ENCODE measurements at places on chromosomes 1 and 21.

DNA sequence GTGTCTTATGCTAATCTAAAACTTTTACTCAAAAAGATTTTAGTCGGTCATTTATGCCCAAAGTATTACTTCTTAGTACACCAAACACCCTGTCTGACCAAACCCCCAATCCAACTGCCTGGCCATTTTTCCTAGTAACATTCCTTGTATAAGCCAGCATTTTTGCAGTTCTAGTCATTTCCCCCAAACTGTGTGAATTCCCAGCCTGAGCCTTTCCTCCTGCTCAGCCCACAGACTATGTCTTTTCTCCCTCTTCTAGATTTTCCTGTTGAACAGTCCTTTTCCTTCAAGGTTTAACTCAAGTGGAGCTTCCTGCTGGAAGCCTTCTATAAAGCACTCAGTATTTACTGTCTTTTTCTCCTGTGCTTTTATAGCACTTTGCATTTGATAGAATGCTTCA, 843.8 kb downstream of the USP25 start:
- no peak for DNase-seq

GRCh38 chr1:156893048-156893953, at the start of gene PEAR1:
Gene PEAR1 (plus strand): TSS chr1:156893718. CDS start chr1:156903927, 10,209 bp downstream.
- DNase-seq: no peak

DNA sequence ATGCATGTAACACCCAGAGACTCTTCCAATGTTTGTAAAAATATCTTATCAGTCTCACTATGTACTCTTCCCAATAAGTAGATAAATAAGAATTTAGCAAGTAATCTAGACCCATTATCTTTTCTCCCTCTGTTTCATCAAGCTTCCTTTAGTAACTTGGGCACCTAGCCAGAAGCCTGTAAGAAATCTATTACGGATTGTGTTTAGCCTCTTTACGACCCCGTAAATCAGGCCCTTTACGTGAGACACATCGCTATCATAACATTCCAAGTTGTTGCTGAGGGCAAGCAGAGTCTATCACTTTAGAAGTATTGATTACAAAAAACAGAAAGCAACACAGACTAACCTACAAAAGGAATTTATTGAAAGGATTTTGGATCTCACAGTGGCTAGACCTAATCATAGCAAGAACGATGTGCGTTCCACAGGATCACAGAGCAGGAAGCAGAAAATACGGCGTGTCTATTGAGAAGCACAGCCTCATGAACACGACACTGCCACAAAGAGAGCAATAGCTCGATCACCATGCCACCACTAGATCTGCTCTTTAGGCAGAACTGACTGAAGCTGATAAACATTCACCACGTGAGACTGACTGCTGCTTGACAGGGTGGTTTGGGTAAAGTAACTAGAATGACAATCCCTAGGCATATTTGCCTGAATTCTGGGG, 922.1 kb downstream of the AMY1C start:
- DNase-seq: no peak

DNA sequence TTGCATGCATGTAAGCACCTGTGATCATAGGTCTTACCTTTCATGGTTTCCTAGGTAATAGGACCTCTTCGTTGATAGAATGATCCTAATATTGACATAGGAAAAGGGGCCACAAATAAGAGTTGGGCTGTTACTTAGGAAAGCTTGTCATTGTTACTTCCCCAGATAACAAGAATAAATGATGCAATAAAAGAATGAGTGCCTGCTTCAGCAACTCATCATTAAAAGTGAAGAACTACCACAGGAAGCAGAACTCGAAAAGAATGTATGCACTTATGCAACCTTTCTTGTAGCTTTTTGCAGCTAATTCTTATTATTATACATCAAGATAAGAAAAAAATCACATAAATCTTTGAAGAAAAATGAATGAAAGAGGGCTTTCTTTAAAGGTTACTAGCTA, 548.6 kb downstream of the LTN1 start:
- no peak for DNase-seq

DNA sequence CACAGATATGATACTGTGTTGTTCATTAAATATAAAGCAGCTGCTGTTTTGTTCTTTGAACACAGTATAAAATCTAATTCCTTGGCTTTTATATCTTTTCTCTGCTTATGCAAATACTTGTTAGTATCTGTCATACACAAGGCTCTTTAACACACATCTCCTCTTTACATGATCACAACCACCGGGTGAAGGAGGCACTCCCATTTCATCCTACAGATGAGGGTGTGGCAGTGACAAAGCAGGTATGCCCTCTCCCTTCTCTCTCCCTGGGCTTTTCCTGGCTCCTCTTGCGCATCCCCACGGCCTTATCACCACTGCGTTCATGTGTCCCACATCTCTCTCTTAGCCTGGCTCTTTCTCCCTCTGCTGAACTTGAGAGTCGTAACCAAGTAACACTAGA, 38.2 kb downstream of the JUN start:
- no peak for DNase-seq

DNA sequence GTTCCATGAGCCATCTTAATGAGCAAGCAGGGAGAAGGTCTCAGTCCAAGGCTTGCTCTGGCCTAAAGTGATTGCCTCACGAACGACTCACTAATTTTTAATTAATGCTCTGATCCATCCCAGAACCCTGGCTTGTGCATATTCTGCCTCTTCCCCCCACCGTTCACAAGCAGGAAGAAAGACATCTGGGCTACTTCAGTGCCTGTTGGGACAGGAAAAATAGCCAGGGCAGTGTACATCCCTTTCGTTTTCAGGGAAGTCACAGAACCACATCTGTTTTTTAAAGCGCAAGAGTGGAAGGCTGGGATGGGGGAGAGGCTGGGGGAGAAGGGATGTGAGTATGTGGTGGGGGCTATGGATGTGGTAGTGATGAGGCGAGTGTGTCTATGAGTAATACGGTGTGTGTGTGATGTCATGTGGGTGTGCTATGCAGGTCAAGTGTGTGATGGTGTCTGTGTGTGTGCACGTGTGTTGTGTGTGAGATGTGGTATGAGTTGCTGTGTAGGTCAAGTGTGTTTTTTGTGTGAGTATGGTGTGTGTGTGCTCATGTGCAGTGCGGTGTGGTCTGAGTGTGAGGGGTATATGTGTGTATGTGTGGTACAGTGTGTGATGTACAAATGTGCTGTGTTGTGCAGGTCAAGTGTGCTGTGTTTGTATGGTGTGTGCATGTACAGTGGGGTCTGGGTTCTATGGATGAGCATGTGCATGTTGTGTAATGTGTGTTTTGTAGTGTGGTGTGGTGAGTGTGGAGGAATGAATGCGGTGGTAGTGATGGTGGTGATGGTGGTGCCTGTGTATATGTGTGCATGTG, 64.9 kb upstream of the SYT6 start:
- DNase-seq: no peak

DNA sequence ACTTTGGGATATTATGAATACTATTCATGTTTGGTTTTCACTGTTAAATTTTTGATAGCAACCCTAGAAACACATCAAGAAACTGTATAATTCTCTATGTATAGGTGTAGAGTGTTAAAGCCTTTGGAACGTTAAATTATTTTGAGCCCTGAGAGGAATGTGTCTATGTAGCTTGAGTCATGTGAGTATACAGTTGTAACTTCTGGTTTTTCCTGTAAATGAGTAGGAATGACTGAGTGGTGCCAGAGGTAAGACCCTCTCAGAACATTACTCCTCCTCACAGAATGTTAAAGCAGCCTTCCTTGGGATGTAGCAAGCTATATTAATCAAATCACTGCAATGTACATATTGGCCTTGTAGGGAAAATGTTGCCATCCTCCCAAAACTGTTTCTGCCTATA, 69.0 kb downstream of the C1orf21 start:
- DNase-seq: no peak

DNA sequence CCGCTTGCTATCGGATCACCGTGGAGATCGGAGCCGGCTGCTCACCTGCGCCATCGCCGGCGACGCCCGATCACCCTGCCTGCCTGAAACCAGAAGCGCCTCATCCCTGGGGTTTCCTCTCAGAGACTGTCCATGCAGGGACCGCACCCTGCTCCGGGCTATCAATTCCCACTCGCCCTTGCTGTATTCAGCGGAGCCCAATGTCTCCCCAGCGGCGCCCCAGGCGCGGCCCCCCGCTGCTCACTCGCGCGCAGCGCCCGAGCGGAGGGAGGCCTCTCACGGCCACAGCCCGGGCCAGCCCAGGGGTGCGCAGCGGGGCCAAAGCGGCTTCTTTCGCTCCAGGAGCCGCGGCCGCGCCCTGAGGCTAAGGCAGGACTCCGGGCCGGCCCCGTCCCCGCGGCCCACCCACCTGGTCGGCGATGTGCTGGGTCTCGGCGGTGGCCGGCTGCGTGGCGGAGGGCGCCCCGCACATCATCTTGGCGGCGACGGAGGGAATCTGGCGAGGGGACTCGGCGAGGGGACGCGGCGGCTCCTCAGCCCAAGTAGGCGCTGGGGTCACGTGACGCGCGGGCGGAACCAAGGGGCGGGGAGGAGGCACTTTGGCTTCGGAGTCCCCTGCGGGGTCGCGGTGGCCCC, at the start of gene CSTB:
Gene CSTB (minus strand): TSS at position 514 of the 636 bp plus-strand sequence. CDS start 39 bp downstream, at position 475.
- DNase-seq: peak; percentile 84

DNA sequence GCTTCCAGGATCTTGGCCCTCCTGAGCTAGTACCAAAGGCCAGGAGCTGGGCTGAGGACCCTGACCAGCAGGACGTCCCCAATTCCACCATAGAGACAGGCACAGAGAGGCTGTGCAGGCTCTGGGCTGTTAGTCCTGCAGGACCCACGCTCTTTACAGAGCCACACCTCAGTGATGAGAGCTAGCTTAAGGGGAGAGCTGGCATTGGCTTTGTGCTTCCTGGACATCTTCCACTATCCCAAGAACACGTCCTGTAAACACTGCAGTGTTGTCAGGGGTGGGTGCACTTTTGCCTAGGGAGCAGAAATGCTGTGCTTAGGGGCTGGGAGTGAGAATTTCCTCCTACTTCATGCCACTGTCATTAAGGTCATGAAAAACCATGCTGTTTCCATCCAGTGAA, 91.7 kb upstream of the EDN2 start:
- DNase-seq: no peak

- DNase-seq: no peak
Observed at GRCh38 chr1:210291786-210292230, 36.9 kb upstream of the HHAT start.

DNA sequence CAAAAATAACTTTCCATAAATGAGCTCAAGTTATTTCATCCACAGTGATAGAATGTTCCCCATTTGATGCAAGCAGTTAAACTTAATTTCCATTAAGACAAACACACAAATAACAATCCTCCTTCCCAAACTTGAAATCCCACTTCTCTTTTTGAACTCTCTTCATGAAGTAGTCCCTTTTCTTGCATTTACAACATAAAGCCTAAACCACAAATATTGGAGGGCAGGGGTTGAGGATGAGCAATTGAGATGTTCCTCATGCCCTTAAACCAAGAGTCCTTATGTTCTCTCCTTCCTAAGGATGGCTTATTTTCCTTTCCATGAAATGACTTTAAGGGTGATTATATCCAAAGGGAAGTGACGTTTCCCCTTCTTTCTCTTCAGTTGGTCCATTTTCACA, 228.8 kb downstream of the DISC1 start:
- DNase-seq: no peak

Data from T-helper 22 cell (primary cell).